CD4-positive, CD25-positive, alpha-beta regulatory T cell (primary cell): ENCODE measurements at places on chromosomes 2 and 18. TPM values are rescaled to one million over a fixed set of nuclear protein-coding genes. Genes with fewer than 3 reads are reported as not detected.
A peak's percentile ranks its signal among the peaks of the same experiment; 100 is the strongest.

DNA sequence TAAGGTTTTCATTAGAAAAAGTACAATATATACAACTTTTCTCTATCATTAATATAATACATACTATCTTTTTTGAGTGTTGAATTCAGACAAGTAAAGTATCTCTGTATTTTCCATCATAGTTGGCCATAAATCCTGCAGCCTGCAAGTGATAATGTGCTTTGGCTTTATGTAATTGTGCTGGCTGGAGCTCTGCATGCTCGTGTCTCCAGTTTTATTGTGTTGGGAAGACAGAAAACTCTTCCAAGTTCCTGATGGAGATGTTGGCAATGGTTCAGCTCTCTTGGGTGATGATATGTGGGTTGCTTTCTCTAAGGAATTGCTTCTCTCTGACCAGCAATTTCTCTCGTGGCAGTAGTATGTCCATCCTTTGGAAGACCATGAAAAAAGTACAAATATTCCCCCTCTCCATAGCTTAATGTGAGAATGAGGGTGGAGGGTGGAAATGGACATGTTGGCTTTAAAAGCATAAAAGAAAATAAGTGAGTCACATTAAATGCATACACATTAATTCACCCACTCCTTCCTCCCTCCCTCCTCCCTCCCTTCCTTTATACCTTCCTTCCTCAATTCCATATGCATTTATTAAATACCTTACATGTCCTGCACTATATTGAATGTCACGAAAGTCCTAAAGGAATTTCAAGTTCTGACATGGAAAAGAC, 344.2 kb downstream of the MTX2 start:
- DNase-seq: no peak

GRCh38 chr18:26456070-26456491, 92.3 kb downstream of the KCTD1 start:
- DNase-seq: no peak

DNA sequence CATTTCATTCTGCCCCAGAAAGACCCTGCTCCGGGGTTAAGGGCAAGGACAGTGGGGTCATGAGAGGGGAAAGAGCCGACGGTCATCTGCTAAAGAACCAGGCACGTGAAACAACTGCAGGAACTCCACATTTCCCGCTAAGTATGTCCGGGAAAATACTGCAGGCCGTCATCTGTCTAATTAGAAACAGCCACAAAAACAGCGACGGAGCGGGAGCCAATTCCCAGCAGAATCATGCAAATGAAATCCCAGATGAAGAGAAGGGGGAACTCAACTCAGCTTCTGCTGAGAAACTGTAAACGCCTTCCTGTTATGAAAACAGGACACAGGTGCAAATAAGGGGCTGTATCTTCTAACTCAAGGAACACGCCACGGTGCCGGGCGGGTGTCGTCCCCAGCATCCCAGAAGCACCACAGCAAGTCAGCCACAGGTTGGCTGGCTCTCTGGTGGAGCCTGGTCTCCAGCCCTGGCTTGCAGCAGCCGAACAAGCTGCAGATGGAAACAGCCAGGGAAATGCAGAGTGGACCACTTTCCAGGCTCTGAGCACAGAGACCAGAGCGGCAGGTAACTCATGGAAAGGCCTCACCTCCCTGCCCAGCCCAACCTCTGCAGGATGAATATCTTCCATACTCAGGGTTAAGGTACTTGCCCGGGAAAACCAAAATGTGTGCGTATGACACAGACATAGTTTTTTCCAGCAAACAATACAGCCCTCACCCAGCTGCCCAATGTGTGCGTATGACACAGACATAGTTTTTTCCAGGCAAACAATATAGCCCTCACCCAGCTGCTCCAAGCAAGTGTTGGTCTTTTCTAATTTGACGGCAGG, 28.9 kb downstream of the PXDN start:
- DNase-seq: no peak

GRCh38 chr18:61322265-61322873, 10.9 kb upstream of the CDH20 start:
- DNase-seq: no peak

DNA sequence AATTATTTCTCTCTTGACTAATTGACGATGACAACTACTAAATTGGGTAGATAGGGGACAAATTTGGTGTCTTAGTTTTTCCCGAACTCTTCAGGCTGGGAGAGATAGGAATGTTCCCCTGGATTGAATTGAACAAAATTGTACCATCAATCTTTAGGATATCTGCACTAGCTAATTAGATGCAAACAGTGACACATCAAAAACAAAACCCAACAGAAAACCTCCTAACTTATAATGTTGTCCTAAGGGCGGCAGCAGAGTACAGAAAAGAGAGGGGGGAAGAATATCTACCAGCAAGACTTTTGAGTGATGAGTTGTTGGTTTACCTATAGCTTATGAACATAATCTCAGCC, 342.9 kb downstream of the INSIG2 start:
- DNase-seq: no peak

- no peak for DNase-seq
These were observed 162.0 kb upstream of the SETBP1 start for GRCh38 chr18:44518666-44519065.

DNA sequence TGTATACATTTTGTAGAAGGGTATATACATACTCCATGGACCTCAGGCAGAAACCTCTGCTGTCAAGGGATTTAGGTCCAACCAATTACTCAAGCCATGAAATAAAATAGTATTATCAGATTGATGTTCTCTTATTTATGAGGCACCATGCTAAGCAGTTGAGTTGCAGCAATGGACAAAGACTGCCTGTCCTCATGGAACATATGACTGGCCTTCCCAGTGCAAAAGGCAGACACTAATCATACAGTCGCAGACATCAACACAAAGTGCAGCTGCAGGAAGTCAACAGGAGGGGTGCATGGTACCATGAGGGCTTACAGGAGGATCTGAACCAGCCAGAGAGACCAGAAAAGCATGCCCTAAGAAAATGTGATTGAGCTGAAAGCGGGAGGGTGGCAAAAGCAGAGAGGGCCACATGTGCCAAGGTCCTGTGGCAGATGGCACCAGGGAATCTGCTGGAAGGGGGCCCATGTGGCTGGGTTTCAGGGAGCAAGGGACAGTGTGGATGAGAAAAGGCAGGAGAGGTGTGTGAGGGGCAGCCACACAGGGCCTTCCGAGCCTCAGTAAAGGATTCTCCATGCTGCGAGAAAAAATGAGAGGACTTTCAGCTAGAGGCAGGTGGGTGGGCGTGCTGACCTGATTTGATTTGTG, 61.4 kb upstream of the RNF152 start:
- no peak for DNase-seq

DNA sequence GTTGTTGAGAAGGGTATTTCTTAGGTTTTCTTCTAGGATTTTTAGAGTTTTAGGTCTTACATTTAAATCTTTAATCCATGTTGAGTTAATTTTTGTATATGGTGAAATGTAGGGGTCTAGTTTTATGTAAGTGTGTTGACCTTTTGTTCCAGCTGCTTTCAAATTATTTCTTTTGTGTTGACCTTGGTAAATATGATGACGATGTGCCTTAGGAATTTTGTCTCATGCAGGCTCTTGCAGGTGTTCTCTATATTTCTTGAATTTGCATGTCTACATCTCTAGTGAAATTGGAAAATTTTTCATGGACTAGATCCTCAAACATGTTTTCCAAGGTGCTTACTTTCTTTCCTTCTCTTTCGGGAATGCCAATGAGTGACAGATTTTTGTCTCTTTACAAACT, 1609.3 kb upstream of the ZEB2 start:
- no peak for DNase-seq

DNA sequence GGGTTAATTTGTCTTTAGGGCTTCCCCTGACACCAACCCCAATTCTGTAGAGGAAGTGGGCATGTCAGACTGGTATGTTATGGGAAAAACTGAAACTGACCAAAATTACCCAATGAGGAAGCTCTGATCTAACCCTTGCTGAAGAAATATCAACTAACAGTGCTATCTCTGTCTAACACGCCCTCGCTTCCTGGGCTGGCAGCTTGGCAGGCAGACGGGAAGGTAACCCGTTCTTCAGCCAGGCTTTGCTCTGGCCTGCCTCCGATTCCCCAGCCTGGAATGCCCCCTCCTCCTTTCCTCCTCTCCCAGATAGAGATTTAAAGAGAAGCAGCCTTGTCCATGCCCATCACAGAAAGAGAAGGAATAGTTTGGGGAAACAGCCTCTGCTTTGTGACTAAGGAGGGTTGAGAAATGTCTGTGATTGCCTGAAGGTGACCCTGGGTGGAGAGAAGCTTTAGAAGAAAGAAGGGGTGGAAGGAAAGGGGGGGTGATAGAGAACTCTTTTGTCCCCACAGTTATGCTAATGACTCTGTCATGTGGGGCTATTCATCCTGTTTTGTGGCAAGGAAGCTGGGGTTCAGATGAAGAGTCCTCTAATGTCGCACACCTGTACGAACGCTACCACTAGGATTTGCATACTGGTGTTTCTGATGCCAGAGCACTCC, 15.4 kb downstream of the HK2 start:
- peak; percentile 21 for DNase-seq

The ALK gene
- total RNA-seq: not detected

The SF3B6 gene
- total RNA-seq: 62.3 TPM

The EML6 gene
- total RNA-seq: 0.59 TPM
